GM23248 (cell line): ENCODE measurements at places on chromosomes 12 and 14. TPM values are rescaled to one million over a fixed set of nuclear protein-coding genes. Genes with fewer than 3 reads are reported as not detected.

DNA sequence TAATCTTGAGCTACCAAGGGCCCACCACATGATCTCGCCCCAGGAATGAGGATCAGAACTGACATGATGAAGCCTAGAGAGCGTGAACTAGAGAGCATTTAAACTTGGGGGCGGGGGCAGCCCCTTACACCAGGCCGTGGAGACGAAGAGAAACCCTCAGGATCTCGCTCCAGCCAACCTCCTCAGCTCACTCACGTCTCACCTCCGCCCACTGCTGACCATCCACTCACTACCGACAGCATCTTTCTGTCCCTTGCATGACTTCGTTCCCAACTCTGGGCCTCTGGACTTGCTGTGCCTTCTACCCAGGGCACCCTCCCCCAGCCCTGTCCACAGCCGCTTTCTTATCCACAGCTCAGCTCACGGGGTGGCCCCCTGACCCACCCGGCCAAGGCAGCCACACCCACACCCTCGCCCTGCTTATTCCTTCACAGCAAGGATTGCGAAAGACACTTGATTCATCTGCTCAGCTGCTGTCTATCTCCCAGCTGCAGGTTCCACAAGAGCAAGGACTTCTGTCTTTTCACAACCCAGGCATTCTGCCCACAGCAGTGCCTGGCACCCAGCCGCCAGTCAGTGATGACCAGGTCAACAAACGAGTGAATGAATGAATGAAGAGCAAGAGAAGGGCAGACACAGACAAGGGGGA, 6.4 kb downstream of the STX2 start:
- peak; percentile 81 for DNase-seq

GRCh38 chr14:81681541-81681940, 147.9 kb upstream of the SEL1L start:
- no peak for DNase-seq

DNA sequence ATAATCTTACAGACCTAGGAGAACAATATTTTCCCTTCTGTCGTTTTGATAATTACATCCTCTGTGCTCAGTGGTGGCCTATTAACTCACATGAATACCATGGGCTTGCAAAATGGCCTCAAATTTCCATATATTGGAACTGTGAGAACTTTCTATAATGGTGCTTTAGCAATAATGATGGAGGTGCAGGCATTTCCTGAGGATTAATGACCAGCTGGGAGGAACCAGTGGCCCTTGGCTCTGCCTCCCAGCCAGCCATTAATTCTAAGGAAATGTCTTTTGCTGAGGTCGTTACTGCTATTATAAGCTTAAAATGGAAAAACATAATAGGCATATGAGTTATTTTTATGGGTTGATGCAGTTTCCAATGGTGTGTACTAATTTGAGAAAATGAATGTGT, 33.6 kb downstream of the HMGA2 start:
- no peak for DNase-seq

GRCh38 chr14:91554535-91555332, 44.6 kb upstream of the PPP4R3A start:
- no peak for DNase-seq

GRCh38 chr14:30356438-30357202, 202.3 kb upstream of the G2E3 start:
- no peak for DNase-seq

- DNase-seq = peak; percentile 84
Measured at GRCh38 chr12:113222730-113223531, 1.7 kb downstream of the TPCN1 start.

REC8 gene
- polyA plus RNA-seq = 1.2 and 2.4 TPM in 2 replicates

DNA sequence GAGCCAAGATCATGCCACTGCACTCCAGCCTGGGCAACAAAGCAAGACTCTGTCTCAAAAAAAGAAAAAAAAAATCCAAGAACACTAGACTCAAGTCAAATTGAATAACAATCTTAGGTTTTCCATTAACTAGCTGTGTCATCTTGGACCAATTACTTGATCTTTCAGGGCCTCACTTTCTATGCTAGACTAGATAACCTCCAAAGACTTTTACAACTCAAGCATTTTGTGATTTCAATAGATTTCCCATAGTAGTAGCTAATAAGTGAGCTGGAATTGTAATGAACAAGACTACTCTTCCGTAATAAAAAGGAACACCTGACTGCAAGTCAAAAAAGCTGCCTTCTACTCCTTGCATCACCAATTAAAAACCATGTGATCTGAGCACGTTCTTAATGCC, 127.0 kb upstream of the SSTR1 start:
- DNase-seq = no peak

DNA sequence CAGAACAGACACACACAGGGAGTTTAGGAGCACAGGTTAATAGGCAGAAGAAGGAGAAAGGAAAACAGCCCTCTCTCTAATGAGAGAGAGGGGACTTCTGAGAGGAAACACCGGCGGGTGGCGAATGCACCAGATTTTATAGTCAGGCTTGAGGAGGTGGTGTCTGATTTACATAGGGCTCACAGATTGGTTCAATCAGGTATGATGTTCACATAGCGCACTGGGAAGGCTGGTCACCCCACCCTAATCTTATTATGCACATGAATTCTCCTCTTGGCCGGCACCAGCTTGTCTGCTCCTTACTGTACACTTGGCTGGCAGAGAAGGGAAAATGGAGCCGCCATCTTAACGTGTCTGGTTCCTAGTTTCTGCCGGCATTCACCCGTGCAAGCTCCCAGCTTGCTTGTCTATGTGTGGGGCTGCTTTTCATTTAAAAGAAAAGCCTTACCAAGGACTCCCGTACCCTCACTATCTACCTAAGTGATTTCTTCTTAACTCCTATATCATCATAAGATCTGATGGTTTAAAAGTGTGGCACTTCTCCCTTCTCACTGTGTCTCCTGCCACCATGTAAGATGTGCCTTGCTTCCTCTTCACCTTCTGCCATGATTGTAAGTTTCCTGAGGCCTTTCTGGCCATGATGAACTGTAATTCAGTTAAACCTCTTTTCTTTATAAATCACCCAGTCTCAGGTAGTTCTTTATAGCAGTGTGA, 15.1 kb downstream of the BCAT1 start:
- no peak for DNase-seq

DNA sequence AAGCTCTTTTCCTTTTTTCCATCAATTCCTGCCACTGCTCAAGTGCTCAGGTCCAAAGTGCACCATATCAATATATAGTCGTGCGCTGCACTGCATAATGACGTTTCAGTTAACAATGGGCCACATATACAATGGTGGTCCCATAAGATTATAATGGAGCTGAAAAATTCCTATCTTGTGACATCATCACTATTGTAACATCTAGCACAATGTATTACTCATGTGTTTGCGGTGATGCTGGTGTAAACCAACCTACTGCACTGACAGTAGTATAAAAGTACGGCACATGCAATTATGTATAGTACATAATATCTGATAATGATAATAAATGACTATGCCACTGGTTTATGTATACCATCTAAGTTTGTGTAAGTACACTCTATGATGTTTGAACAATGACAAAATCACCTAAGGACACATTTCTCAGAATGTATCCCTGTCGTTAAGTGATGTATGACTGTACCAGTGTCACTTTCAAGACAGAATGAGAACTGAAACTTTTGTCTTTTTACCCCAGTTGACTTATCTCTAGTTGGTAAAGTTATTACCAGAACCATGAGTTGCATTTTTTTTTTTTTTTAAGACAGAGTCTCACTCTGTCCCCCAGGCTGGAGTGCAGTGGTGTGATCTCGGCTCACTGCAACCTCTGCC, 53.7 kb upstream of the INSM2 start:
- peak; percentile 12 for DNase-seq

DNA sequence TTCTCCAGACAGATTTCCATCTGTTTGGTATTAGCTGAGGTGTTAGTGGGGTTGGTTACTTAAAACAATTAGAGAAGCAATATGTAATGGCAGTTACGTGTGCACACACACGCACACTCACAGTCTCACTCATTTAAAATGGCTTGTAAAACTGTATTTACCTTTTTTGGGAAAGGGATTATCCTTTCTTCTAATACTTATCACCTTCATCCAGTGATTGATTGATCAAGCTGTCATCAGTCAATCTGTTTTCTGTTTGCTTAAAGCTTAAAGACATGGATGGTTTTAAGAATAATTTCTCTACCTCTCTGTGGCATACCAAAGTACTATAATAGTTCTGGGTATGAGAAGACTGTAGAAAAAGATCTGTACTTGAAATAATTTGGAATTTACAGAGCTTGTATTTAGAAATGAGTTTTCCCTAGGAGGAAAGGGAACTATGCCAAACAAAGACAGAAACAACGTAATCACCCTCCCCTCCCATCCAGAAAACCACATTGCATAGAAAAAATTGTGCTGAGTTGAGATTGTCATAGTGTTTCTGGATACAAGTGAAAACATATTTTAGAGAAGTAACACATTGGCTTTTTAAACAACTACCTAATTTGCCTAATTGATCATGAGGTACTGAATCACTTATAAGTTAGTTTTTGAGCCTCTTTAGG, 455.8 kb downstream of the PCNX1 start:
- peak; percentile 78 for DNase-seq

GDF3 gene
- not detected in 2 replicates for polyA plus RNA-seq

CLEC6A gene
- not detected in 2 replicates for polyA plus RNA-seq

- peak; percentile 91 for DNase-seq
Measured at GRCh38 chr12:108649669-108650068, 16.0 kb upstream of the SELPLG start.

PROX2 gene
- polyA plus RNA-seq = 0.05 TPM in 1 of 2 replicates, not detected in the other

KRT72 gene
- not detected in 2 replicates for polyA plus RNA-seq

- DNase-seq = no peak
Measured at GRCh38 chr14:69117020-69117767, 35.7 kb downstream of the DCAF5 start.

DNA sequence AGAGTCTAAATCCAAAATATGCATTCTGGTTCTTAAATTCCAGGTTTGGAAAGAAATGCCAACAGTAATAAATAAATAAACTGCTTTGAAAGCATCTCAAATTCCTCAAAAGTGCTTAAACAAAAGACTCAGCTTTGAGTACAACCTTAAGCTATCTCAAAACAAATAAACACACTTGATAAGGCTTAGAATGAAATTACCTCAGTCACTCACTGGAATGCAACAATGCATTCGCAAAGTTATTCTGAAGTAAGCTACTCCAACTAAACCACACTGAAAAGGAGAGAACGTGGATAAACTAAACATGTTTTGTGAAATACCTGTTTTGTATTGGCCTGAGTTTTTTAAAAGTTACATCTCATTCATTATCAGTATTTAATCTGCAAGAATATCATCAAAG, 1.2 kb downstream of the SPTSSA start:
- peak; percentile 25 for DNase-seq

DNA sequence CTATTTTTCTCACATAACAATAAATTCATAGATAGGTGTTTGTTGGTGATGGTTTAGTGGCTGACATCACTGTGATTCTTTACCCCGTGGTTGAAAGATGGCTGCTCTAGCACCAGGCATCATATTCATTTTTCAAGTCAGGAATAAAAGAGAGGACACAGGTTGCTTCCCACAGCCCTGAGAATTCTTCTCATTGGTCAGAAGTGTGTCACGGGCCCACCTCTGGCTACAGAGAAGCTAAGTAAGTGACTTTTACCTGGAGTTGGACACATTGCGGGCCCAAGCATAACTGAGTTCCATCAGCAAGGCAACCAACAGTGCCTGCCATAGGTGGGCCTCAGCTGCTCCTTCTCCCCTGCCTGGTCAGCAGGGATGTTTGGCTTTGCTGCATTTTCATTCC, 27.6 kb upstream of the FGF23 start:
- no peak for DNase-seq

GRCh38 chr14:60773558-60773957, 39.0 kb downstream of the MNAT1 start:
- DNase-seq = no peak

DNA sequence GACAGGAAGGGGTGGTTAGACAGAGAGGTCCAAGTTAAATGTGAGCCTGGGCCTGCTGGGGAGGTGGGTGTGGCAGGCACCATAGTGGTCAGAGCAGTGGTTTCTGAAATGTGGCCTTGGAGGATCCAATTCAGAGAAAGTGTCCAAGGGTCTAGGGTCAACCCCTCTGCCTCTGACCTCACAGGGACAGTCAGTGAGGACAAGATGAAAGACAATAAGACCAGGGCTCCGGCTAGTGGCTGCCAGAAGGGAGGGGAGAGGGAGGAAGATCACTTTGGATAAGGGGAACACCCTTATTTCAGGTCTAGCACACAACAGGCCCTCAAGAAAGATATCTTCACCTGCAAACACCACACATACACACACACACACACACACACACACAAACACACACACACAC, 335.1 kb downstream of the MED13L start:
- no peak for DNase-seq

GRCh38 chr14:76756371-76756750, 4.9 kb upstream of the VASH1 start:
- DNase-seq = no peak

DNA sequence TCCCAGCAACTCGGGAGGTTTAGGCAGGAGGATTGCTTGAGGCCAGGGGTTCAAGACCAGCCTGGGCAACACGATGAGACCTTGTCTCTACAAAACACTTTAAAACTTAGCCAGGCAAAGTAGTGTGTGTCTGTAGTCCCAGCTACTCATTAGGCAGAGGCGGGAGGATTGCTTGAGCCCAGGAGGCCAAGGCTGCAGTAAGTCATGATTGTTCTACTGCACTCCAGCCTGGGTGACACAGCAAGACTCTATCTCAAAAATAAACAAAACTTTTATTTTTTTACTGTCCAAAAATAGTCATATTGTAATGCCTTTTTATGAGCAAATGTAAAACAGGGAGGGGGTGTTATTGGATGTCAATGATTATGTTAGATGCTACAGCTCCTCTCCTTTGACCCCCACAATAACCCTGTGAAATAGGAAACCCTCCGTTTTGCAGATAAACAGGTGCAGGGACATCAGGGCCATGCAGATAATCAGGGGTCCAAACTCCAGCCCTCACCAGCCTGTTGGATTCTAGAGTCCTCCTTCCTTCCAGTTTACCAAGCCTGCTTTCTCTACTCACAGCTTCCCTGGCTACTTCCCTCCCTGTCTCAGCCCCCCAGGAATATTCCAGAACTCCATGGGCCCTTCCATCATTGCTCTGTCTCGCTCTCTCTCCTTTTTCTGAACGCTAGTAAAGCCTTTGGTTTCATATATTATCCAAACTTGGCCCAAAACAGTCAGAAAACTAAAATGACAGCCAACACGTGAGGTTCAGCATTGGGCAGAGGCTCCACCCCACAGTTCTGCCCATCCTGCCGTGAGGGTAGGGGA, 5.9 kb upstream of the FBLN5 start:
- DNase-seq = peak; percentile 41

- no peak for DNase-seq
Measured at GRCh38 chr14:104263675-104264358, 125.4 kb downstream of the KIF26A start.

LRP6 gene
- polyA plus RNA-seq = 10.3 and 10.8 TPM in 2 replicates

SLC17A8 gene
- not detected in 2 replicates for polyA plus RNA-seq

- DNase-seq = peak; percentile 43
Measured at GRCh38 chr14:52399921-52400595, 85.9 kb downstream of the PTGER2 start.

- DNase-seq = no peak
Measured at GRCh38 chr12:7068240-7068993, 7.9 kb downstream of the C1S start.
